ENCODE measurements at places on chromosomes 7 and 10. TPM values are rescaled to one million over a fixed set of nuclear protein-coding genes. Genes with fewer than 3 reads are reported as not detected.

DNA sequence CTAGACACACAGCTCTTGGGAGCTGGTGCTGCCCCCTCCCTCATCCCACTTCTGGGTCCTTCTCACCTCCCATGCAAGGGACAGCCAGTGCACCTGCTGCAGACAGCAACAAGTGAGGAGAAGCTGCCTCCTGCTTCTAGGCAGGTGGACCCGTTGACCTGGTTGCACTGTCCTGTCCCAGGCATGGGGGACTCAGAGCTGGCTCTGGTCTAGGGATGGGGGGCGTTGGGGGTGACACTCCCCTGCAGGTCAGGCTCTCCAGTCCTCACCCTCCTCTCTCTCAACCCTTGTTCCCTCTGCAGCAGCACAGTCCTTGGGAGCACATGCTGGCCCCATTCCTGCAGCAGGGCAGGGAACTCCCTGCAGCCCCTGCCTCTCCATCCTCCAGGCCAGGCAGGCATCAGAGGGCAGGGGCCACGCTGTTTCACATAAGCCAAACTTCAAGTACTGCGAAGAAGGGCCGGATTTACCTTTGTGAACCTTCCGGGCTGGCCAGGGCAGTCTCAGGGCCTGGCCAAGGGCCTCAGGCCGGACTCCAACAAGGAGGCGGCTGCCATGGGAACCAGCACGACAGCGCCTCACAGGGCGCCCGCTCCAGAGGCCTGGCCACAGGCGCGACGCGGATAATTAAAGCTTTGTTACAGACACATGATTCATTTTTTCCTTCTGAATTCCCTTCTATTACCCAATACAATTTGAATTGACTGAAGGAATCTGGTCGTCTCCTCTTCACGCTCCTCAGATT, 48.5 kb downstream of the RASGEF1A start:
- no peak for DNase-seq

DNA sequence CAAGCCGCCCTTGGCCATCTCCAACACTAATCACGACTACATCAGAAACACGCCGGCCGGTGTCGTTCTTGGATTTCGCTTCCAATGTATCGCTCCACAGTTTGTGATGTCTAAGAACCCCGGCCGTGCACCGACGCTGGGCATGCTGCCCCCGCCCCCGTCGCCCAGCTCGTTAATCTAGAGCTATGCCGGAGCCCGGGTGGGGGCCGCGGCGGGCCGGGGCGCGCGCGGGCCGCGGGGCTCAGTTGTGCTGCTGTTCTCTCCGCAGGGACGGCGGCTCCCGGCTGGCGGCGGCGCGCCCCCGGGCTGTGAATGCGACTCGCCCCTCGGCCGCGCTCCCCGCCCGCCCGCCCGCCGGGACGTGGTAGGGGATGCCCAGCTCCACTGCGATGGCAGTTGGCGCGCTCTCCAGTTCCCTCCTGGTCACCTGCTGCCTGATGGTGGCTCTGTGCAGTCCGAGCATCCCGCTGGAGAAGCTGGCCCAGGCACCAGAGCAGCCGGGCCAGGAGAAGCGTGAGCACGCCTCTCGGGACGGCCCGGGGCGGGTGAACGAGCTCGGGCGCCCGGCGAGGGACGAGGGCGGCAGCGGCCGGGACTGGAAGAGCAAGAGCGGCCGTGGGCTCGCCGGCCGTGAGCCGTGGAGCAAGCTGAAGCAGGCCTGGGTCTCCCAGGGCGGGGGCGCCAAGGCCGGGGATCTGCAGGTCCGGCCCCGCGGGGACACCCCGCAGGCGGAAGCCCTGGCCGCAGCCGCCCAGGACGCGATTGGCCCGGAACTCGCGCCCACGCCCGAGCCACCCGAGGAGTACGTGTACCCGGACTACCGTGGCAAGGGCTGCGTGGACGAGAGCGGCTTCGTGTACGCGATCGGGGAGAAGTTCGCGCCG, 1.9 kb downstream of the VWC2 start:
- no peak for DNase-seq

The HERC4 gene
- 46.0 TPM for total RNA-seq

- no peak for DNase-seq
These were observed 34.2 kb upstream of the LEP start for GRCh38 chr7:128206747-128207500.

The GATA3 gene
- 128 TPM for total RNA-seq

DNA sequence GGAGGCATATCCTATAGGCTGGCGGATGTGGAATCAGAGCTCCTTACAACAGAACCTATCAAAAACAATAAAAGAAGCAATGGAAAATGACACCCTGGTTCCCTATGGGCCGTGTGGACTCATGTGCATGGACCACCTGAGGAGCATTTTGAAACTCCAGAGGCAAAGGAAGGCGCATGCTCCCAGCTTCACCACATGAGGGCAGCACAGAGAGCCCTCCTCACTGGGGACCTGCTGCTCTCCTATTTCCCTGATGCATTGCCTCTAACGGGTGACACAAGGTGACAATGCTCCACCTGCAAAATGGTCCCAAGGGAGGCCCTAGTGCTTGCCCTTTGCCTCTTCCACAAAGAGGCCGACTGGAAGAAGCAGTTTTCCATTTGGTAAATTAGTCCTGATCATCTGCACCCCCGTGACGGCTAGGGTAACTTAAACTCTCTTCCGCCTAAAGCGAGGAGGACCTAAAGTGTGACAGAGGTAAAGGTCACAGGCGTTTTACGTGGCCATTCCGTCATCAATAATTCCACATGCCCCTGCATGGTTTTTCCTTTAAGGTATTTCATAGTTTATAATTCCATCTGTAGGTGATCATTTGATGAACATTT, 67.7 kb downstream of the GPAM start:
- no peak for DNase-seq
